ENCODE measurements at places on chromosomes 11 and 22. TPM values are rescaled to one million over a fixed set of nuclear protein-coding genes. Genes with fewer than 3 reads are reported as not detected.

WNT7B gene
- total RNA-seq: not detected

LZTR1 gene
- 38.7 TPM for total RNA-seq

CAPN5 gene
- 9.5 TPM for total RNA-seq

ATP5MG gene
- total RNA-seq: 120 TPM

SUSD2 gene
- total RNA-seq: 2.8 TPM

FAM111B gene
- 1.00 TPM for total RNA-seq

THRSP gene
- not detected for total RNA-seq
